DMS 273 treated with DMSO at 0.1 percent for 48 hours (cell line): ENCODE measurements at places on chromosomes 7 and 10.

- no peak for DNase-seq
These were observed 27.7 kb downstream of the PLXNA4 start for GRCh38 chr7:132548489-132549078.

- DNase-seq: peak; percentile 44
These were observed 114.2 kb downstream of the DYNC1I1 start for GRCh38 chr7:95886501-95887090.

DNA sequence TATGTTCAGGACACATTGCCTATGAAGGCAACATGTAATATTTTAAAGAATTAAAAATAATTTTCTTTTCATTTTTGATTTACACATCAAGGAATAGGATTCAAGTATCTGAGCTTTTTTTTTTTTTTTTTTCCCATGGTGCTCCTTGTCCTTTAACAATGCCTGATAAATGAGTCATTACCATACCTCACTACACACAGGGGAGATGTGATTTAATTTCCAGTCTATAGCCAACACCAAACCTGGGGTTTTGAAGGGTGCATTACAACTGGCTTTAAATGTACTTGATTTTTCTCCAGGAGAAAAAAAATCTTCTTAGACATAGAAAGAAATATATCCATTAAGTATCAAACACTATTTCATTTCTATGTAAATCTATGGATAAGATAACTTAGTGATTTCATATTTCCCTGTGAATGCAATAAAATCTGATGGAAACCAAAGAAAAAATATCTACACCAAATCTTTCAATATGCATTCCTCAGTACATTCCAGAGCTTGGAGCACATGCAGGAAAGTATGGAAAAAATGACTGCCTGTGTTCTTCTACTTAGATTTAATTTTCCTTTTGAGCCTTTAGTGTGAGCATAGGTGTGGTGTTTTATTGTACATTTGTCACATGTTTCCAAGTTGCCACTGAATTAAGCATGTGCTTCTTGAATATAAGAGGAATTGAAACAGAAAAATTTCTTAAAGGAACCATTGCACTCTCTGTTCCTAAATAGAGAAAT is 204.8 kb upstream of the MEOX2 start:
- no peak for DNase-seq

GRCh38 chr7:130951303-130951975 is 217.4 kb upstream of the KLF14 start:
- no peak for DNase-seq

DNA sequence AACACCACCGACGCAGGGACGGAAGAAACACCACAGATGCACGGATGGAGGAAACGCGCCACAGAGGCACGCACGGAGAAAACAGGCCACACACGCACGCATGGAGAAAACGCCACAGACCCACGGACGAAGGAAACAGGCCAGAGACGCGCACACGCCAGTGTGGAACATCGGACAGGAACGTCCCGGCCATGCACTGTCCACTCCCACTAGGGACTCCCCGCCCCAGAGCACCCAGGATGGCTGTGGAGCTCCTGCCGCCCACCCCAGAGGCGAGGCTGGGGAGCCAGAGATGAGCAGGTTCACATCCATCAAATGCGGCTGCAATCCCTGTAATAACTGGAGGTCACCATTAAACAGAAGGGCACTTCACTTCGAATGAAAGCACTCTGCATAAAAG is 17.3 kb downstream of the DIP2C start:
- no peak for DNase-seq

DNA sequence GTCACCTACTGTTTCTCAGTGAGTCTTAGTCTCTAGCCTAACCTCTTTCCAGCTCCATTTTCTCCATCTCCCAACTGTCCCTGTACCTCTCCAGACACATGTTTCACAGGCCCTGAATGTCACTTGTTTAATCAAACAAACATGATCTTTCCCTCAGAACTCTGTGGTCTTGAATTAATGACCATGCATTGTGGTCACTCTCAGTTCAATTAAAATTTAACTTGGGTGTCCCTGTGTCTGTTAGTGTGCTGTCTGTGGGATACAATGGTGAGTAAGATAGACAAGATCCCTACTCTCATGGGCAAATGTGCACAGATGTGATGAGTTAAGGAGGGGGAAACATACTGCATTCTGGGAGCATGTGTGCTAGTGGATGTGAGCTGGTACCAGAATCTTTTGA is 65.0 kb downstream of the RBM33 start:
- no peak for DNase-seq

DNA sequence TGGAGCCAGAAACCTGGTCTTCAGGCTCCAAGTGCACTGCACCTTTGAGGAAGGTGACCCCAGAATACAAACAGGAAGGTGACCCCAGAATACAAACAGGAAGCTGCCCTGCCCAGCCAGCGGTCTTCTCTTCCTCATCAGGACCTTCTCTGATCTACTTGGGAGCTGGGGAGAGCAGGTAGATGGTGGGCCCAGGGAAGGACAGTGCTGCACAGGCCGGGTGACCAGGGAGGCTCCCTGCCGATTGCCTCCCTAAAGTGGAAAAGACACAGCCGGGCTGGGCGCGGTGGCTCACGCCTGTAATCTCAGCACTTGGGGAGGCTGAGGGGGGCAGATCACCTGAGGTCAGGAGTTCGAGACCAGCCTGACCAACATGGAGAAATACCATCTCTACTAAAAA is 151.8 kb upstream of the CHST15 start:
- no peak for DNase-seq

DNA sequence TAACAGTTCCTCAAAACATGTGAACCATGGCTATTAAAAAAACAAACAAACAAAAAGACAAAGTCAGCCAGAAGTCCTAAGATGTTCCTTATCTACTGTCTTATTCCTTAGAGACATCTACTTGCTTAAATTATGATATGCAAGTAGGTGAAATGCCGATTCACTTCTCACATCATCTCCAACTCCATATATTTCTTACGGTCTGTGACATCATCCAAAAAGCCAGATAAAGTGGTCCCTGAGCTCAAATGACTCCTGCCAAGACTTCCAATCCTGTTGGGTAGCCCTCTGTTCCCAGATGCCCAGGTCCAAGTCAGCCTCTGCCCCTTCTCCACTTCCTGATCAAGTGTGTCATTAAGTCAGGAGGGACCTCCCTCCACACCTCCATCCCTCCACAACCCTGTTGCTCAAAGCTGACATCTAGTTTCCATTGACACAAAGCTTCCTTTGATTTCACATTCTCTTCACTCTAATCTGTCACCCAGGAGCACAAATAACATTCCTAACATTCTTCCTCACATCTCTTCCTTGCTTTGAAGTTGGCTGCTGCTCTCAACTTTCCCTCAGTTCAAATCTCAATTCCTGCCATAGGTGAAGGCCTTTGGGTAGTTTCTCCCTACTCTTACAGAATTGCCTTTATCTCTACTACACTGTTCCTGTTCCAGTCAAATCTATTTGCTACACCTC is 56.1 kb upstream of the PDLIM1 start:
- DNase-seq: no peak

DNA sequence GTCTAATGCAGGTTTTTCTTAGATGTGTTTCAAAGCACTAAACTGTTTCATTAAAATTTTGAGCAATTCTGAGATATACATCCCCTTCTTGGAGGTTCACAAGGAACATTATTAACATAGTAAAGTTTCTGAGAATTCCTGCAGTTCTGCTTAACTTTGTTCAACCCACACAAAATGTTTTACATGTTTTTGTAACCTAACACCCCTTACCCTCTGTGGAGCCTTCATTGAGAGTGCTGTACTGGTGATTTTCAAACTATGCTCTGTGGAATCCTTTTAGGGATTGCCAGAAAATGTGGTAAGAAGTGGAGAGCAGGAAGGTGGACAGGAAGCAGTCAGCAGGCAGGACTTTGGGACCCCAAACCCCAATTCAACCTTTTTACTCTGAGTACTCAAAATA is 53.6 kb upstream of the ABCB5 start:
- DNase-seq: no peak

DNA sequence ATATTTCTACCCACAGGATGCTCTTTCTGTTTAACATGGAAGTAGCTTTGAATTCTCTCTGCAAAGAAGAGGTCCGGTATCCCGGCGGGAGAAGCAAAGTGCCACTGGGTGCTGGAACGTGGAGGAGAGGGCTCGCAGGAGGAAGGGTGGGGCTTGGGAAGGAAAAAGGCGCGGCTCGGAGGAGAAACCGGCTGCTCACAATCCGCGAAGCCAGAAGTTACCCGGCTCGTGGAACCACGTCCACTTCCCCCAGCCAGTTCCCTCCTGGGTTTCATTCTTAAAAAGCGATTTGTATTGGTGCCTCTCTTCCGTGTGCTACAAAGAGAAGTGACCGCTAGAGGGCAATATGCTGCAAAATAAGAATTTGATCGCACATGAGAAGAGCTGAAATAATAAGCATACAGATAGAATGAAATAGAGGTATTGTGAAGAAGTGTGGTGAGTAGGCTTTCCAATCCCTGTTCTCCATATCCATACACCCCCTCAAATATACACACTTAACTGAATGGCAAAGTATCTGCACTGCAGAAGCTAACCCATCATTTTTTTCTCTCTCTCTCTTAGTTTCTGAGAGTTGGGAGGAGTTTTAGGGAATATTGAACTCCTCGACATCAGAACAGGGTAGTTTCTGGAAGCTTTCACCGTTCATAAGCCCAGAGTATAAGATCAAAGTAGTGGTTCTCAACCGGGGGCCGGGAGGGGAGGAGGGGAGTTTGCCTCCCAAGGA is 31.1 kb downstream of the TRIL start:
- peak; percentile 97 for DNase-seq

DNA sequence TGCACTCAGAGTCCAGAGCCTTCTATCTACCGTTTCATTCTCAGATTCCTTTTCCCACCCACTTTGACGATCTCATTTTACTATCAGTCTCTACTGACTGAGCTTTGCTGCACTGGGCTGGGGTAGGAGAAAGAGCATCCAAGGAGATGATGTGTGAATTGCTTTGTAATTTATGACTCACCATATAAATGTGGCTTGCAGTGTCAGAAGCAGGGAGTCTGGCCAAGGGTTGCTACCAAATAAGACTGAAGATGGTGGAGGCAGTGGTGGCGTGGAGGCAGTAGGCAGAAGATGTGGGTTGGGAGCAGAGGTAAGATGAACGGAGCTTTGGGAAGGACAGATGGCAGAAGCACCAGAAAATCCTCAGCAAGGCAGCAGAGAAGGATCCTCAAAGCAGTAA is 73.3 kb upstream of the AGK start:
- DNase-seq: no peak

DNA sequence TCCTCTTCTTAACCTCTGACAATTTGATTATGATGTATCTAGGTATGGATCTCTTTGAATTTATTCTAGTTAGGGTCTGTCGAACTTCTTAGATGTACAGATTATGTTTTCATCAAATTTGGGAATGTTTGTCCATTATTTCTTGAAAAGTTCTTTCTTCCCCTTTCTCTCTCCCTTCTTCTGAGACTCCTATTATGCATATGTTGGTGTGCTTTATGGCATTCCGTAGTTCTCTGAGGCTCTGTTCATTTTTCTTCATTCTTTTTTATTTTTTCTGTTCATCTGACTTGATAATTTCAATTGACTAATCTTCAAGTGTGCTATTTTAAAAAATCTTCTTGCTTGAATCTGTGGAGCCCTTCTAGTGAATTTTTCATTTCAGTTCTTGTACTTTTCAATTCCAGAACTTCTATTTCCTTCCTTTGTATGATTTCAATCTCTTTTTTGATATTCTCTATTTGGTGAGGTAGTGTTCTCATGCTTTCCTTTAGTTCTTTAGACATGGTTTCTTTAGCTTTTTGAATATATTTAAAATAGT is 79.8 kb downstream of the TMEM270 start:
- DNase-seq: no peak

DNA sequence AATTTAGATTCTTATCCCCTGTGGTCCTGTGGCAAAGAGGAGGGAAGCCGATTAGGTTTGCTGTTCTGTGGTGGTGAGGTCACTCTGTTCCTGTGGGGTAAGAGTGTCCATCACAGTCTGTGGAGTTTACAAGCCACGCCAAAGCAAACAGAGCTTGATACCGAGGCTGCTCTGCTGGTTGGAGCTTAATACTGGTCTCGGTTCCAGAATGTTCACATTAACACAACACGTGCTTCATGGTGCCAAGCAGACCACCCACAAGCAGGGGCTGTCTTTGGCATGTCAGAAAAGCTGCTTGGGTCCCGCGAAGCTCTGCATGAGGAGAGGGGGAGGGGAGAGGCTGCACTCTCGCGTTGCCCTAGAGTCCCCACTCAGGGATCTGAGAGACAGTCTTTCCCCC is 47.5 kb downstream of the DNAJB6 start:
- DNase-seq: no peak

- peak; percentile 80 for DNase-seq
These were observed 238.7 kb downstream of the CDK14 start for GRCh38 chr7:90834771-90835170.

DNA sequence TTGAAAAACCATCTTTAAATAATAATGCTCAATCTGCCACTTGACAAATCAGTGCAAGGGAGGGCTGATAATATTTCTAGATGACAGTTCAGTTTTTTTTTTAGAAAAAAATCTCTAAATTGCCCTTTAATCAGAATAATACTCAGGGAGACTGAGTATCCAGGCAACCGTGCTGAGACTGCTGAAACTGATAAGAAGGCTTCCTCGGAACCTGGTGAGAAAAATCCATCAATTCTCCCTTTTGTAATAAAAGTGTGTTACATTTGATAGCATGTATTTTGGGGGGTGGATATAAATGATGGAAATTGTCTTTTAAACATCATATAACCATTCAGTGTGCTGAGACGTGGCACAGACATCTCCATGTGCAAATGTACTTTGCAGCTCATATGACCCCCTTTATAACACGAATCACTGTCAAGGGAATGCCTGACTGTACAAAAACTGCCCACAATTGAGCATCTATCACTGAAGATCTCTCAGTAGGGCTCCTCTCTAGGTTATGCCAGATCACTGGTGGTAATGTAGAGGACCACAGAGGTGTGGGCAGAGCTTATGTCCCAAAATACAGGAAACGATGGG is 491.1 kb upstream of the ADARB2 start:
- DNase-seq: no peak

DNA sequence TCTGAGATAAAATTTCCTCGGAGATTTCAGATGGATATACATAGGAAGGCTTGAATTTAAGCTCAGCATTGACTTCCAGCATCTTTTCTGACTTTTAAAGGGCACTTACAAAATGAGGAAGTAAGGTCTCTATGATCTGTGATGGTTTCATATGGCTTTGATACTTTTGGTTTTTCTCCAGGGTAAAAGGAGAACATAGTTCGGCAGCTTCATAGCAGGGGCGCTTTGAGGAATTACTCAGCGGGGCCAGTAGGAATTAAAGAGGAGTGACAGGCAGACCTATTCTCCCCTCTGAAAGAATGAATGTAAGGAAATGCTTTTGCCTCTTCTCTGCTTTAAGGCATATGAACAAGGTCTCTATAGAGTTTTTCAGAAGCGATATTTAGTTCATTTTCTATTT is 80.0 kb upstream of the PCDH15 start:
- DNase-seq: no peak

DNA sequence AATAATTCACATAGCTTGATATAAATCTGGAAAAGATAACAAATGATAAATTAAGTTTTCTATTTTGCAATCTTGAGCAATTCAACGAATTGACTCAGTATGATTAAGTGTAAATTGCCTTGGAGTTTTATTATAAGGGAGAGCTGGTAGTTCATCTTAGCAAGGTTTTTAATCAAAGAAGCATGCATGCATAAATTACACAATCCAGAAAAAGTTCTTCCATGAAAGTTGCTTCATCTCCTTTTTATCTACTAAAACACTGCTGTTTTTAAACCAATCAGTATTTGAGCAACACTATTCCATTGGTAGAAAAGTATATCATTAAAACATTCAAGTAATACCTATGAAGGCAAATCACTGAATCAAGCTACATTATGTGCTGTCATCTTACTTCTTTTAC is 47.6 kb downstream of the POT1 start:
- DNase-seq: no peak

GRCh38 chr10:15253951-15254807 is 85.7 kb upstream of the NMT2 start:
- no peak for DNase-seq

- DNase-seq: peak; percentile 25
These were observed 28.5 kb downstream of the RET start for GRCh38 chr10:43105102-43105955.
